Occipital lobe (tissue), 3 donors: ENCODE measurements at places on chromosomes 1 and 21. TPM values are rescaled to one million over a fixed set of nuclear protein-coding genes. Genes with fewer than 3 reads are reported as not detected.

- no peak for DNase-seq
Observed at GRCh38 chr1:99472893-99473292, 173.0 kb upstream of the PALMD start.

GRCh38 chr1:170071378-170071777 is 3.1 kb downstream of the KIFAP3 start:
- DNase-seq, result no peak

DNA sequence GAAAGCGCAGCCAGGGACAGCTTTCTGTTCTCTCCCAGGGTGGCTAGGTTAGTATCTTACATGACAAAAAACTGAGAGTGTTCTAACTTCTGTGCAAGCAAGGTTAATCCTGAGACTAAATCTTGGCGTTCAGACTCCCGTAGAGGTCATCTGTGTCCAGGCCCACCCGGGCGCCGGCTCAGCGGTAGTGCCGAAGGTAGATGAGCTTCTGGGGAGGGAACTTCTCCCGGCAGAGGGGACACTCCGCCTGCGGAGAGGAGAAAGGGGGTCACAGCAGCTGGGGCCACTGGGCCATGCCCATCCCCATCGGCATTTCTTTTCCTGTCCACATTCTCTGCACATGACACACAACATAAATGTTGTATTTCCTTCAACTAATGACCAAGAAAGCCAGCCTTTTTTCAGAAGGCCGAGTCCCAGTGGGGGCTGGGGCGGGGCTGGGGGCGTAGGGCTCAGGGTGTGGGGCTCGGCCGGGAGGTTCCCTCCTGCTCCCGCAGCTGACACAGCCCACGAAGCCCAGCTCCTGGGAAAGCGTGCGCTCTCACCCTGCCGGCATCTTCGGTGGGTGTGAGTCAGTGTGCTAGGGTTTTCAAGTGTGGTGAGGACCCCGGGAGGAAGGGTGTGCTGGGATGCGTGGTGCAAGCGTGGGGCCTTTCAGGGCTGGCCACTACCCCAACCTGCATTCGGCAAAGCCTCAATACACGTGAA is 6.6 kb downstream of the PEX10 start:
- no peak for DNase-seq

The SPRR1A gene
- total RNA-seq, result not detected

The LMOD1 gene
- 0.47 TPM for total RNA-seq

DNA sequence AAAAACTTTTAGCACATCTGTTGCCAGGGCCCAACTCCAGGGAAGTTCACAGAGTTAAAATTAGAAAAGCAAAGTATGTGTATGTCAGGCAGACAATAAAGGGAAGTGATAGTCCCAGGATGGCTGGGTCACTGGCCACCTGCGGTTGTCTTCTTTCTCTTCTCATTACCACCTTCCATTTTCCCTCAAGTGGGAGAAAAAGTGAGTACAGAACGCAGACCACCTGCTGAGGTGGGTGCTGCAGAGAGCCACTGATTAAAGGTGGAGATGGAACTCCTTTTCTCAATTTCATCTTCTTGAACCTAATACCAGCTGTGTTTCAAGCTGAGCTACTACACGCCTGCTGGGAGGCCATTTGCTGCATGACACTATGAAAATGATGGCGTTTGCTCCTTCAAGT is 88.8 kb upstream of the PDE4B start:
- no peak for DNase-seq

The KLF17 gene
- 0.31 TPM for total RNA-seq
